ENCODE measurements at places on chromosomes 6 and 20.

DNA sequence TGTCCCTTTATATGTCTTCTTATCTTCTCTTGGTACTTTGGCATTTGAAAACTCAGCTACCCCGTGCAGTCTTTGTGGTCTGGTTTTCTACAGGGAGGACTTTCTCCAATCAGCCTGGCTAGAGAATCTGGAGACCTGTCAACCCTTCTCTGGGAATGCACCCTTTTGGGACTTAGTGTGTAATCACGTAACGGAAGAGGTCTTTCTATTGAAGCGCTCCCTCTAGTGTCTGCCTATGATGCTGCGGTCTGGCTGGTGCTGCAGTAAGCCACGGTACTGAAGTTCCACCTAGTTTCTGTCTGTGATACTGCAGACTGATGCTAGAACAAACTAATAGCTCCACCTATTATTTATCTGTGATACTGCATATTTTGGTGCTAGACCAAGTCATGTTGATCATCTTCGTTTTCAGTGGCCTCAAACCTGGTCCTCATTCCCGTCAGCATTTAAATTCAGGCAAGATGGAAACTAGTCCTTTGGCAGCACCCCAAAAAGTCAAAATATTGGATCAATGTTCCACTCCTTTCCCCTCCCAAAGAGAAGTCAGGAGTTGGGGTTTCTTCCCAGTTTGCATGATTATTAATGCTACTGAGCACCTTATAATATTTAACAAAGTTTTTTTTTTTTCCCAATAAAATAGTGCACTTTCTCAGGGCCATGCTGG, 12.5 kb upstream of the SIRPB2 start:
- DNase-seq, result peak; percentile 86

GRCh38 chr6:74867291-74867690, 338.6 kb downstream of the COL12A1 start:
- no peak for DNase-seq

DNA sequence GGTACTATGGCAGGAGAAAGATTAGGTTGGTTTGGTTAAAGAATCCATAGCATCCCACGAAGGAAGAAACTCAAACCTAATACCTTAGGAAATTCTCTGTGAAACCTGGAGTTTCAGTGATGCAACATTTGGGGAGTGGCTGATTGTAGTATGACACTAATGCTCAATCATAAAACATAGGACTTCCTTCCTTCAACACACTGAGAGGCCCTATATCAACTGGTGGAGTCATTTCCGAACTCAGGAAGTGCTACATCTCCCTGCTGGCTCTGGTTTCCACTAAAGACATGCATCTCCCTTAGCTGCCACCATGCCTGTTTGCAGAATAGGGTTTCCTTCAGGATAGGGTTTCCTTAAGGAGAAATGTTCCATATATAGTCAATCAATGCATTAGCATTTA, 5.2 kb upstream of the MANEA start:
- DNase-seq, result no peak

GRCh38 chr20:58745391-58745790, 52.8 kb downstream of the NPEPL1 start:
- no peak for DNase-seq

DNA sequence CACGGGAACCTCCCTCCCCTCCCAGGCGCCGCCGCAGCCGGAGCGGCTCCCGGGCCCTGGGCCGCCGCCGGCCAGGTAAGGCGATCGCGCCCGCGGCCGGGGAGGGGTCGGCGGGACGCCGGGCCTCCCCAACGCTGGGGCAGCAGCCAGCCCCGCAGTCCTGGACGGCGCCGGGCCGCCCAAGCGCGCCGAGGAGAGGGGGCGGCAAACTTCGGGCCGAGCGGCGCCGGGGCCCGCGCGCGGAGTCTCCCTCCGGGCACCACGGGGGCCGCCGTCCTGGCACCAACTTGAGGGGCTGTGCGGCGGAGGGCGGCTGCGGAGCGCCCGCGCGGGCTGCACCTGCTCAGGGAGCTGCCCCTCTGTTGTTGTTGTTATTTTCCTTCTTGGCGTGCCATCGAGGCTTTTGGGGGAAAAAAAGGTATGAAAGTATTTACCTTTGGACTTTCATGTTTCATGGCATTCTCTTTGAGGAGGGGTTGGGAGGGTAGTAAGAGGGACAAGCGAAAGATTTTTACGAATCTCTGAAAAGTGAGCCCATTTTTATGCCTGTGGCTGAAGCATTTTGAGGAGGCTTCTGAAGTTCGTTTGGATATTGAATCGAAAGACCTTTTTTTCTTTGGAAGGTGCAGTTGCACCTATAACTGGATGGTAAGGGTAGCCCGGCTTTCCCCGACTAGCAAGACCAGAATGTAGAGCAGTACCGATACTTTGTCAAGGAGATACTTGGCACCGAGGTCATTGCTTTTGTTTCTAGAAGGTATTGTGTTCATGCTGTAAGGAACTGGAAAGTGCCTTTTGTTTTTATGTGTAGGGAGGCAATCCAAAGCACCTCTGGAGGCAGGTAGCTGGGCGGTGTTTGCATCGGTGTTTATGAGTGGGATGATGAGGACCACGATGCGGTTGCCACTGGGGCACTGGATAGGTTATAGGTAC, at the start of gene RNF182:
Gene RNF182, plus strand, starts transcription at position 4 of the 933 bp plus-strand sequence. CDS start 52,168 bp downstream, outside the sequence.
- DNase-seq, result no peak

DNA sequence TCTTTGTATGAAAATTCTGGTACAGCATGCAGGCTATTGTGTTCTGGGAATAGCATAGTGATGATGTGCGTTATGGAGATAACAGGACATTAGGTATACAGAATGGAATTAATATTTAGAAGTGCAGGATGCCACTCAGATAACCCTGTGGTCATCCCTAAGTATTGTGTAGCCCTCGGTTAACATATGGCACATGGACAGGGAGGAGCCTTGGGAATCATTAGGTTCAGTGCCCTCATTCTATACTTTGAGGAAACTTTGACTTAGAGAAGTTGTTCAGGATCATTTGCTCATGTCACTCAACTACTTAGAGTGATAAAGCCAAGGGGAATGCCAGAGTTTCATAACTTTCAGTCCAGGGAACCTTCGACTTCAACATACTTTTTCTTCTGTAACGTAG, 185.9 kb downstream of the UST start:
- no peak for DNase-seq

GRCh38 chr6:84779917-84780316, 15.5 kb upstream of the TBX18 start:
- DNase-seq, result no peak

DNA sequence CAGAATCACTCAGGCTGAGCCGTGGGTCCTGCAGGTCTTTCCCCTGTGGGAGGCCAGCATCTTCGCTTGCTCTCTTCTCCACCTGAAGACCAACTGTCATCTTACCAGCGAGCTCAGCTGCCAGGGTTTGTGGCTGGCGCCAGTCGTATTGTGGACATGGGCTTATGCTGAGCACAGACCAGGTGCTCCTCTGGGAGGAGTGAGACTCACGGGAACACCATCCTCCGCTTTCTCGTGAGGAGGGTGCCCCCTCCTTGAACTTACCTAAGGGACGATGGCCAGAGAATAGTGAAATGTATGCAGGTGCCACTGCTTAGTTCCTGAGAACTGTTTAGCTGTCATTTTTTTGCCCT, 17.1 kb downstream of the WRNIP1 start:
- DNase-seq, result no peak

GRCh38 chr6:54059683-54060082, 51.6 kb upstream of the MLIP start:
- no peak for DNase-seq

DNA sequence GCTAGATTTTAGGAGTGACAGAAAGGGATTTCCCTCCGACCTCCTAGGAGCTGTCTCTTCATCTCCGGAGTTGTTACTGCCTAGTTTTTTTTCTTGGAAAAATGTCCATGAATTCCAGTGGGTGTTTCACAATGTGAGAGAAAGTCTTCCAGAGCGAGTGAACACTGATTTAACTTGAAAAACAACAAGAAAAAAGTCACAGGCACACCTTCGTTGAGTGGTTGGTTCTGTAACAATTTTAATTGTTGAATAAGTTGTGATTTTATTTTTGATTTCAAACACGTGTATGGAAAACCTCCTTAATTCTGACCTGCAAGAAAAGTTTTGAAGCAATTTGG, 2.9 kb downstream of the TFAP2C start:
- no peak for DNase-seq

- DNase-seq, result no peak
These were observed 504.0 kb downstream of the RFPL4B start for GRCh38 chr6:112851146-112851545.

DNA sequence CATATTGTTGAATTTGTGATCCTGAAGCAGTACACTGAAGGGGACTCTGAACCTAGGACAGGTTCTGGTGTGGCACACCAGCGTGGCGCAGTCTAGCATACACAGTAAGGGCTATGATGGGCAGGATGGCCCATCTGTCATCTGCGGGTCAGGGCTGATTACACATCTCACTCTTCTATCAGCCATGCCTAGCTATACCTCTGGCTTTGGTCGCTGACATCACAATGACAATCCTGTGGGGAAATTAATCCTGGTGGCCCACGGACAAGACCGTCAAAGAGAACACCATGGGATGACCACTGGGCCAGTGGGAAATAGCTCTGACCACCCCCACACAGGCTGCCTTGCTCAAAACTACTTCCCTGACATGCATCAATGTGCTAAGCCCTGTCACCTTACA, 2.8 kb downstream of the SNHG17 start:
- DNase-seq, result no peak

DNA sequence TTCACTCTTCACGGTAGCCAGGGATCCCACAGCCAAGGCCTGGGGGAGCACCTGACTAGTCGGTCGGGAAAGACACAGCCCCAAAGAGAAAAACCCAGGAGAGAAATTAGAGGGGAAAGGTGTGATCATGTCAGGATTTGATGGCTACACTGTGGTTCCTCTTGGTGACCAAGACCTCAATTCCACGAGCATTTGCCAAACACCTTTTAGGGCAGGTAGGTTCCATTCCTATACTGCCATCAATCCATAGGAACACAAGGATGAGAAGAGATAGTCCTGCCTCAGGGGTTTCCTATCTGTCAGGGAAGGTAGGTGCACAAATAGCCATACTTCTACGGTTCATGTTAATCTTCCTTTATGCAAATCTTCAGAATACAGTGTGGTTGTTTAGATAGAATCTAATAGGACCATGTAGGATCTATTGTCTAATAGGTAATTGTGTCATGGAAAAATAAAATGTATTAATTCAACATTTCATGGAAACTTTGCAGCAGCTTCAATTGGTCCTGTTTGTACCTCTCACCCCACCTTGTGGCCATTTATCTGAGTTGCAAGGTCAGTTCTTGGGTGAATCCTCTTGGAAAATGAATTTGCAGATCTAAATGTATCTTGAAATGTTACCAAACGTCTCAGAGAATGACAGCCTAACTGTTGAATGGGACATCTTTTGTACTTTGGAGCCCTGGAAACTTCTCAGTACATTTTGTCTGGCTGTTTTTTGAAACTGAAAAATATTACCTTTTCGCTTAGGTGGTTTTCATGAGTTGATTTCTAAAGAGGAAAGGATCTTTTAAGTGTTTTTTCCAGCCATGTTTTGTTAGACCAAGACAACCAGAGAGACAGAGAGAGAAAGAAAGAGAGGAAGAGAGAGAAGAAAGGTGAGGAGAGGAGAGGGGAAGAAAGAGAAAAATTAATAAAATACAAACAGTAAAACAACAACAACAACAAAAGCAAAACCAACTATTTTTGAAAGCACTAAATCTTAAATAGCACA, 33.7 kb upstream of the IYD start:
- DNase-seq, result peak; percentile 54

- DNase-seq, result no peak
These were observed 40.1 kb downstream of the HECA start for GRCh38 chr6:139174961-139175360.

GRCh38 chr6:119862719-119863118, 513.2 kb upstream of the MAN1A1 start:
- DNase-seq, result no peak

DNA sequence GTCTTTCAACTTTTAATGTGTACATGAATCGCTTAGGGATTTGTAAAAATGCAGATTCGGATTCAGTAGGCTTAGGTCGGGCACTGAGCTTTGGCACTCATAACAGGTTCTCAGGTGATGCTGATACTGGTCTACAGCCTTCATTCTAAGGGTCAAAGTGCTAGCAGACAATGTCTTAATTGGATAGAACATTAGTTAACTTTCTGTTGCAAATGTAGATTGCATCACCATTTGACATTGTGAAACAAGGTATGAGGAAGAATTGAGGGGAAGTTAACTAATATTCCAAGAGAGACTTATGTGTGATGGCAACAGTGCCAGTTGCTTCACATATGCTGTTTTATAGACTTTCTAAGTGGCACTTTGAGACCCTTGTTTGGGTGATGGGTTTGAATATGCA, 86.9 kb downstream of the MLIP start:
- no peak for DNase-seq

GRCh38 chr6:125809570-125810170, 18.9 kb downstream of the NCOA7 start:
- no peak for DNase-seq

GRCh38 chr20:46816886-46817638, 77.6 kb upstream of the EYA2 start:
- no peak for DNase-seq

Measured in SHP77 (cell line).